ENCODE measurements at places on chromosomes 3 and 15. TPM values are rescaled to one million over a fixed set of nuclear protein-coding genes. Genes with fewer than 3 reads are reported as not detected.

TRPM1 gene
- not detected for total RNA-seq

TXNRD3 gene
- total RNA-seq, result 16.2 TPM

RBP2 gene
- total RNA-seq, result not detected

PLIN1 gene
- total RNA-seq, result not detected

CCR2 gene
- not detected for total RNA-seq

GOLGA8S gene
- total RNA-seq, result 0.13 TPM

NR1I2 gene
- not detected for total RNA-seq

SLC2A2 gene
- not detected for total RNA-seq

GRCh38 chr3:184765730-184766074, 46.3 kb upstream of the VPS8 start:
- DNase-seq, result peak; percentile 66

- DNase-seq, result no peak
Measured at GRCh38 chr3:10482631-10483363, 22.6 kb downstream of the ATP2B2 start.

DNA sequence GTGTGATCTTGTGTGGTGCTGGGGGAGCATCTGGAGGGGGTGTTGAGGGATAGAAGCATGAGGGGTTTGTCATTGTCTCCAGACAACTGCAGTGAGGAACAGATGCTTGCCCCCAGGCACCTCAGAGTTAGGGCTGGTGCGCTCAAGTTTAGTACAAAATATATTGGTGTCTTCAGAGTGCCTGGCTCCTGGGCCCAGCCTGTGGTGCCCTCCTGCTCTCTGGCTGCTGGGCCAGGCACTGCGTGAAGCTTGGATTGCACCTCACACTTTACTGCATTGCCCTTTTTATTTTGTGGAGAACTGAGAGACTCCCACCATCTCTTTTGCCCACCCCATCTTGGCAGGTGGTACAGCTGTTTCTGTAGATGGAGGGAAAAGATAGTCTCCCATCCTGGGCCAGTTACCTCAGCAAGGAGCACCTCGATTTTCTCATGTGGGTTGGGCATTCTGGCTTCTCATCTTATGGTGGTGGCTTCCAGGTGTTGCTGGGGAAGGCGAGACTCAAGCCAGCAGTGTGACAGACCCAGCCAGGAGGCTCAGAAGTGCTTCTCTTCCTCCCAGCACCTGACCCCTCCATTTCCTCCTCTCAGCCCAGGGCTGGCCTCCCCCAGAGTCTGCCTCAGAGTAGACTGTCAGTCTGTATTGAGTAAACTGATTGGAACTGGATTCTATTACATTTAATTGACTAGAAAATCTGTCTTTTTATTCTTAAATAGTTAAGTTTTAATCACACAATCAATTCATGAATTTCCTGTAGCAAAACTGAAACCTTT, 140.5 kb downstream of the DNAJB8 start:
- no peak for DNase-seq

- peak; percentile 47 for DNase-seq
Measured at GRCh38 chr15:58465866-58466517, 34.2 kb downstream of the LIPC start.

- no peak for DNase-seq
Measured at GRCh38 chr3:115667738-115668065, 44.4 kb downstream of the GAP43 start.

GRCh38 chr3:193955719-193956118, 180.2 kb upstream of the HES1 start:
- no peak for DNase-seq

- DNase-seq, result peak; percentile 76
Measured at GRCh38 chr15:91302588-91303439, 202.8 kb downstream of the SV2B start.

- DNase-seq, result peak; percentile 58
Measured at GRCh38 chr3:11613851-11614487, 29.7 kb downstream of the VGLL4 start.

- no peak for DNase-seq
Measured at GRCh38 chr15:74989527-74989926, 5.8 kb upstream of the SCAMP5 start.

- DNase-seq, result no peak
Measured at GRCh38 chr3:187782006-187782405, 36.7 kb upstream of the BCL6 start.

- DNase-seq, result no peak
Measured at GRCh38 chr3:12273045-12273695, 15.7 kb upstream of the PPARG start.

GRCh38 chr15:23910030-23910429, 222.9 kb upstream of the NDN start:
- DNase-seq, result no peak

GRCh38 chr3:79361748-79362378, 405.9 kb downstream of the ROBO1 start:
- DNase-seq, result peak; percentile 66

- DNase-seq, result no peak
Measured at GRCh38 chr3:107795514-107796094, 272.8 kb downstream of the BBX start.

GRCh38 chr3:153138276-153139210, 23.5 kb upstream of the RAP2B start:
- peak; percentile 95 for DNase-seq

DNA sequence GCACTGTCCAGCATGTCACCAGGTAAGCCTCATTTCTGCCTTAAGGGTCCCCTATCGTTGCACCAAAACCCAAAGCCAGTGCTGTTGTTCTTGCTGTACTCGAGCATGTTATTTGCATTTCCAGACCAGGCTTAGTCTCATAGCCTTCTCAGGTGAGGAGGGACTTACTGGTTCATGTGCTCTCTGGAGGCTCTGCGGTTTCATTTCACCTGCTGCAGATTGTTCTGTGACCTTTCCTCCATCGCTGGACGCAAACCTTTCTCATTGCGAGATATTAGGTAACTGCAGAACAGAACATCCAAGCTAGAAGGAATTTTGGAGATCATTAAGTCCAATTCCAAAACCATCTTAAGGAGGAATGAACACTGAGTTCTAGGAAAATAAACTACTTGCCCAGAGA, 187.3 kb upstream of the BCL6 start:
- no peak for DNase-seq

GRCh38 chr3:117630885-117631284, 921.3 kb downstream of the TUSC7 start:
- DNase-seq, result no peak

DNA sequence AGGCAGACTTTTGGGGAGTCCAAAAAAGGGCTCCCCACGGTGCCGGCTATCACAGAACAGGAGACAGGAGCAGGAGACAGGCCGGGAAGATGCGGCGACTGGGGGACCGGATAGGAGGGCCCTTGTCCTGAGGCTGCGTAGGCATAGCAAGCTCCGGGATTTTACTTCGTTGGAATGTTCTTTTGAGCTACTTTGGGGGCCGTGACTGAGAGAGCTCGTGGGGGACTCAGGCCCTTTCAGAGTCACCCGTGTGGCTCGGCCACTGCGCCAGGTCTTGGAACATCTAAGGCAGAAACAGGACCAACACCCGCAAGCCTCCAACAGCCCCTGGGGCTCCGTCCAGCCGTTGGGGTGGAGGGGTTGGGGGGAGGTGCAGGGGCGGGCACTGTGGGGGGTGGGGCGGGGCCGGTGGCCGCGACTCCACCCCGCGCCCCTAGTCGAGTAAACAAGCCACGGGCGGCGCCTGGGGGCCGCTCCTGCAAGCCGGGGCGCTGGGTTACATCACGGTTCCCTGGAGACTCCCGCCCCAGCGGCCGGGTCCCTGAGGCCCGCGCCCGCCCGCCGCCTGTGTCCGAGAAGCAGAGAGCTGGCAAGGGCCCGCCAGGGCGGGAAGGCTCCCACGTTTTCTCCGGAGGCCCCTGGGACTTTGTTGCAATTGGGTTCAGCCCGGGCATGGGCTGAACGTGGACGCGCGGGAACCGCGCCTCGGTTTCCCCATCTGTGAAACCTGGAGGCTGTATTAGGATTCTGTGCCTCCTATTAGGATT, 23.3 kb upstream of the C15orf39 start:
- peak; percentile 51 for DNase-seq

GRCh38 chr3:45546716-45547701, 47.5 kb upstream of the LIMD1 start:
- no peak for DNase-seq

Measured in GM23248 (cell line).